ENCODE measurements at places on chromosomes 1 and 21.

DNA sequence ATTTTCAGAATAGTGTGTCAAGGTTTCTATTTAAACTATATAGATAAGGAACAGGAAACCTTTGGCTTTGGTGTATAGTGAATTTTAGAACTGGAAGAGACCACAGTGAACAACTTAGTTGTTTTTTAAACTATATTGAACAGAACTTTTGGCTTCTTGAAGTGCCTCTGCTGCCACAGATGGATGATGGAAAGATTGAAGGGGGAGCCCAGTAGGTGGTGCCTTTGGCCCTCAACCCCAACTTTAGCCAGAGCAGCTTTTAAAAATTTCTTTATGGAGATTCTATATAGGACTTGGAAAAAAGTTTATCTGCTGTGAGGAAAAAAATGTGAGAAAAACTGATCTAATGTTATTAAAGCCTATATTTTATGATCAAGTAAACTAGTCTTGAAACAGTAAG, 50.2 kb downstream of the SWT1 start:
- DNase-seq, result no peak

- no peak for DNase-seq
These were observed 57.4 kb downstream of the FOXD2 start for GRCh38 chr1:47495176-47495713.

- DNase-seq, result no peak
These were observed 144.6 kb downstream of the PLPP3 start for GRCh38 chr1:56434740-56435139.

DNA sequence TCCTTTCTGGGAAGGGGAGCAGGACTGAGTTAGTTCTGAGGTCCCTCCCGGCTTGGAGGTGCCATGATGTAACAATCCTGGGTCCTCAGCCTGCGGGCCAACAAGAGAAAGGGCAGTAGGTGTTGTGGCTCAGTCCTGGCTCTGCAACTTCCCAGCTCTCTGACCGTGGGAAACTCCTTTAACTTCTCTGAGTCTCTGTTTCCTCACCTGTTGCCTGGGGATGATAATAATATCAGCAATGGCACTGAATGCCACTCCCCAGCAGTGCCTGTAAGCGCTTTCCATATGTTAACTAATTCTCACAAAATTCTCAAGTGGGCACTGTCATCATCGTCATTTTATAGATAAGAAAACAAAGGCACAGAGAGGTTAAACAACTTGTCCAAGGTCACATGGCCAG, 2.3 kb downstream of the PADI3 start:
- no peak for DNase-seq

DNA sequence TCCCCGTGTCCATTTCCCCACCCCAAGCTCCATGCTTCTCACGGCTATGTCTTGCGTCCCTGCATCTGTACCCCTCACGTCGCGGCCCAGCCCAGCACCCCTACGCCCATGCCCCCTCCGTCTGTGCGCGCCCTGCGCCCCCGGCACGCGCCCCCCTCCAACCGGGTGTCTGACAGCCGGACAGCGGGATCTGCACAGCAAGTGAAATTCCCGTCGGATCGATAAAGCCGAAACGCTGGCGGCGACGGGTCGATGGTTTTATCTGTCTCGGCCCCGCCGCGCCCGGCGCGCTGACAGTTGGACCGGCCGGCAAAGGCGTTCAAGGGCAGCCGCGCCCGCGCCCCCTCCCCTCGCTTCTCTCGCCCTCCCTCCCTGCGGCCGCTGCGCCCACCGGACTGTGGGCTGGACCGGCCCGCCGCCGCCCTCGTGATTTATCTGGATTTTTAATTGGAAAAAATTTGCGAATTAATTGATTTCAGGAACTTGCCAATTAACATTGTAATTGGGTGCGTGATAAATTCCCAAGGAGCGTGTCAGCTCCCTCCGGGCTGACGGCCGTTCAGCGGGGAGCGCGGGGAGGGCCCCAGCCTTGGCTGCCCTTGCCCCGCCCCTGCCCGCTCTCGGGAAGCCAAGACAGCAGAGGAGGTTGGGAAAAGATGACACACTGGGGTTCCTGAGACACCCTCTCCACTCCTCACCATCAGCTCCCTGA, 57.1 kb downstream of the TMEM53 start:
- DNase-seq, result no peak

GRCh38 chr1:161907265-161907664, 116.4 kb downstream of the OLFML2B start:
- DNase-seq, result no peak

- DNase-seq, result no peak
These were observed 428.8 kb downstream of the SMYD3 start for GRCh38 chr1:246078126-246078887.

DNA sequence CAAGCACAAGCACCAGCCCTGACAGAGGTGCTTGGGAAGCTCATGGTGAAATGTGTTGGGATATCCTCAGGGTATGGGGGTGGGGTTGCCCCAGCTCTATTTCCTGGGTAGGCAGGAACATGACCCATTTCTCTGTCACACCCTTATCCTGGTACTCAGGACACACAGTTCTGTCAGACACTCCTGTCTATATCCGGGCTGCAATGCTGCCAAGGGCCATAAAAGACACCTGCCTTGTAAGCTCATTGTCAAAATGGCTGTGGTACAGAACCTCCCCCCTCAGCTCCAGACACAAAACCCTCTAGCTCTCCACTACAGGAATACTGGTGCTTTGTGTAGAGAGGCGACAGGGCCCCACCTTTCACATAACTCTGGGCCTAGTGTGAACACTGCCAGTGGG, 636.7 kb downstream of the PLA2G4A start:
- DNase-seq, result no peak

- DNase-seq, result no peak
These were observed 27.8 kb downstream of the PIGM start for GRCh38 chr1:160004001-160004400.

- no peak for DNase-seq
These were observed 41.0 kb downstream of the RXRG start for GRCh38 chr1:165403835-165404482.

- no peak for DNase-seq
These were observed 9.7 kb upstream of the AGO1 start for GRCh38 chr1:35873243-35873750.

DNA sequence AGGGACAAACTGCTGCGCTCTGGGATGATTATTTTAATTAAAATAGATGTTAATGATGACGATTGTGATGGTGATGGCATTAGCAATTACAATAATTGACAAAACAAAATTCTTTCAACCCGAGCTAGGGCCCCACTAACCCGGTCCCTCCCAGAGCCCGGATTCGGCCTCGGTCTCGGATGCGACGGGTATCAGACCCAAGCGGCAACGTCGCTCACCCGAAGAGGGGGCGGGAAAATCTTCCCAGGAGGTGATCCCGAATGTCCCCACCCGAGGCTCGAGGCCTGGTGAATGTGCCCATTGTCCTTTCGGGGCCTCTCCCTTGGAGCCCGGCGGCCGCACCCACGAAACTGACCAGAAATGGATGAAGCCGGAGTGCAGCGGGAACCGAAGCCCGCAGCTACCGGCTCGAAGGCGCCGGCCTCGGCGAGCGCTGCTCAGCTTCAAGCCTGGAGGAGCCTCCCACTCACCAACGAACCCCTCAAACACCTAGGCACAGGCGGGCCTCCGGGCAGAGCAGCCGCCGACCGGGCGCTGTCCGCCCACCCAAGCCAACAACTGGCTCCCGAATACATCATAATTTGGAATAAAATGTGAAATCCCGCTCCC, 1.2 kb downstream of the TAL1 start:
- DNase-seq, result no peak

DNA sequence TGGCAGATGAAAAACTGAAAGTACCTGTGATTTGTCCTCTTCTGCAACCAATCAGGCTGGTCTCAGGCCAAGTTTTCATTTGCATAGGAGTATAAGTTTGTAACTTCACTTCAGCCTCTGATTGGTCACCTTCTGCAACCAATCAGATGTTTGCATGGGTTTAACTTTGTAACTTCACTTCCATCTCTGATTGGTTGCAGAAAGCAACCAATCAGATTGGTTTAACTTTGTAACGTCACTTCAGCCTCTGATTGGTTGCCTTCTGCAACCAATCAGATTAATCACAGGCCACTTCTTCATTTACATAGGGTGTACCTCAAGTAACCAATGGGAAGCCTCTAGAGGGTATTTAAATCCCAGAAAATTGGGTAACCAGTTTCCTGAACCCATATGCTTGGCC, 18.9 kb upstream of the TUT4 start:
- DNase-seq, result no peak

- DNase-seq, result no peak
These were observed 77.7 kb downstream of the CC2D1B start for GRCh38 chr1:52288286-52288685.

DNA sequence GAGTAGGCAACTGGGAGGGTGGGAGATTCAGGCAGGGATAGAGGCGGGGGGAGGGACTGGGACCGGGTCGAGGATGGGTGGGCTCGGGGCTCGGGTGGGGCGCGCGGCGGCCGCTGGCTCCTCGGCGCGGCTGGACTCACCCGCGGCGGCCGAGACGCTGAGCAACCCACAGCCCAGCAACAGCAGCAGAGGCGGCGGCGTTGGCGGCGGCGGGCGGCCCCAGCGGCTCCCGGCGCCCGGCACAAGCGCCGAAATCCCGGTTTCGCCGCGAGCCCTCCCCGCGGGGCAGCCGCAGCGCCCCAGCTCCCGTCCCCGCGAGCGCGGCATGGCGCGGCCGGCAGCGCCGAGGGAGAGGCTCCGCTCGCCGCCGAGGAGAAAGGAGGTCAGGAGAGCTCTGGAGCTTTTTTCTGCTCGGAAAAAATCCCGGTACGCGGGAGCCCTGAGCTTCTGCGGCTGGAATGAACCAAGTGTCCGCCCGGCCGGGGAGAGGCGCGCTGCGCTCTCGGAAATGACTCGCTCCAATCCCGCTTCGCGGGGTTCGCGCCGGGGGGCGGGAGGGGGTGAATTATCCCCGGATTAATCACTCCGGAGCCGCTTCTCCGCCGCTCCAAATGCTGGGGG, at the start of gene CSMD2:
TSS of gene CSMD2 (minus strand) at position 460 of the 621 bp plus-strand sequence. CDS start at position 327, 133 bp downstream.
- peak; percentile 35 for DNase-seq

DNA sequence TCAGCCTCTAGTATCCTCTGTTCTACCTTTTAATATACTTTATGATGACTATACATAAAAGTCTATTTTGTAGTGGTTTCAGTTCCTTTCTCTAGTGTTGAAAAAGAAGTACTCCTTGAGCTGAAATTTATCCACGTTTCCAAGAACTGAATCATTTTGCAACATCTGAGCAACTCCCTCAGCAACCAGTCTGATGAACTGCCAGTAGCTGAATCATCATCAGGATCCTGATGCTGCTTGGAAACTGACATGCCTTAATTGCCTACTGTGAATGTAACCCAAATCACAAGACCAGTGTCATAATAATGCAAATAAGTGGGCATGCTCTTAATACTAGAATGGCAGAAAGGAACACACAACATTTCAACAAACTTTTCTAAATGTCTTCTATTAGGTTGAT, 103.3 kb downstream of the CYYR1 start:
- DNase-seq, result no peak

DNA sequence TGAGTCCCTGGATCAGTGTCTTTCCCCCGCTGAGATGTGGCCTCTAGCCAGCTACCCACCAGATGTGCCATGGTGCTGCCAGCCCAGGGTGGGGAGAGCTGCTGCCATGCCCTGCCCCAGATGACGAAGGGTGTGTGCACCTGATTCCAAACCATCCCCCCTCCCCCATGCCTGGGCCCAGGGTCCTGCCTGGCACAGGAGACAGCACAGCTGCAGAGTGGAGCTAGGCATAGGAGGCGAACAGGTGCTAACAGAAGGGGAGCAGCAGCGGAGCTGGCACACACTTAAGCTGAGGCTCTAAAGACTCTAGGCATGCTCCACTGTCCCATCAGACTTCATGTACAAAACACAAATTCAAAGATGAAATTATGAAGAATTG, 9.0 kb upstream of the LDLRAP1 start:
- DNase-seq, result no peak

GRCh38 chr1:32769524-32770220, 47.5 kb downstream of the YARS1 start:
- DNase-seq, result no peak

GRCh38 chr1:7953850-7954609, 7.5 kb upstream of the PARK7 start:
- DNase-seq, result peak; percentile 73

- DNase-seq, result no peak
These were observed 42.3 kb downstream of the VAMP4 start for GRCh38 chr1:171699531-171699930.

- no peak for DNase-seq
These were observed 38.3 kb downstream of the ZC3H11B start for GRCh38 chr1:219574484-219575087.

GRCh38 chr1:29575826-29576225, 339.5 kb downstream of the PTPRU start:
- DNase-seq, result no peak

DNA sequence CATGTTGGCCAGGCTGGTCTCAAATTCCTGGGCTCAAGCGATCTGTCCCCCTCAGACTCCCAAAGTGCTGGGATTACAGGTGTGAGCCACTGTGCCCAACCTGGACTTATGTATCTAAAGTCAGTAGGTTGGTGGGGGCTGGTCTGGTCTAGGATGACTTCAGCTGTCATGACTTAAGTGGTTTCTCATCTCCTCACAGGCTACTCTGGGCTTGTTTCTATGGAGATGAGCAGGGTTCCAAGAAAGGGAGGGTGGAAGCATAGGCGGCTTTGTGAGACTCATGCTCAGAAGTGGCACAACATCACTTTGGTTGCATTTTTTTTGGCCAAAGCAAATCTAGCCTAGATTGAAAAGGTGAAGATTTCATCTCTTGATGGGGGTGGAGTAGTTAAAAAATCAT, 115.9 kb upstream of the IVNS1ABP start:
- DNase-seq, result no peak

DNA sequence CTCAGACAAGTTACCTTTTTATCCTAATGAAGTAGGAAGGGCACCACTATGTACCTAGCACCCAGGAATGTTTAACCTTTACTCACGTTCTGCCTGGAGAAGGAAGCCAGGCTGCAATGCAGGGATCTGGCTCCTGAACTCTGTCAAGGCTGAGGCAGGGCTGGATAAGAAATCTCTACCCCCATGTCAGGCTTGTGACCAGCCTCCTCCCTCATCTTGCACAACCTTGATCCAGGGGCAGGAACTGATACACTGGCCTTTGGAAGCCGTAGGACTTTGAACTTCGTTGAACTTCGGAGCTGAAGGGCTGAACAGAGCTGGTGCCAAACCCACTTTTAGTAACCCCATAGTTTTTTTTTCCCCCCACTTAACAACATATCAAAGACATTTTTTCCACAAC, 8.0 kb upstream of the AKR1A1 start:
- DNase-seq, result no peak

DNA sequence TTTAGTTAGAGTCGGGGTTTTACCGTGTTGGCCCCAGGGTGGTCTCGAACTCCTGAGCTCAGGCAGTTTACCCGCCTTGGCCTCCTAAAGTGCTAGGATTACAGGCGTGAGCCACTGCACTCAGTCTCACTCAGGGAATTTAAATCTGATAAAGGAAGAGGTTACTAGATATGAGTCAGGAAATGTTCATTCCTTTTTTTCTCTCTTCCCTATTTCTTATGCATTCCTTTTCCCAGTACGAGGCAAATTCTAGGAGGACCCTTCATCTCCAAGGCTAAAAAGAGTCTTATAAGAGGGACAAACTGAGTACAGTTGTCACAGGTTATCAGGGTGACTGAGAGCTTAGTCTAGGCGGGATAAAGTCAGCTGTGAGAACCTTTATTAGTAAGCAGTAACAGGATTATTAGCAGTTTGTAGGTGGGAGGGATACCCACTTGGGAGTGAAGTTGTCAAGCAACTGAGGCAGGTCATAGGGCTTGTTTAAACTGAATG, 9.1 kb downstream of the MACF1 start:
- DNase-seq, result no peak
